ENCODE measurements at places on chromosomes 2 and 18. TPM values are rescaled to one million over a fixed set of nuclear protein-coding genes. Genes with fewer than 3 reads are reported as not detected.
A peak's percentile ranks its signal among the peaks of the same experiment; 100 is the strongest.

- DNase-seq, result no peak
These were observed 43.5 kb downstream of the RRM2 start for GRCh38 chr2:10165861-10166675.

DNA sequence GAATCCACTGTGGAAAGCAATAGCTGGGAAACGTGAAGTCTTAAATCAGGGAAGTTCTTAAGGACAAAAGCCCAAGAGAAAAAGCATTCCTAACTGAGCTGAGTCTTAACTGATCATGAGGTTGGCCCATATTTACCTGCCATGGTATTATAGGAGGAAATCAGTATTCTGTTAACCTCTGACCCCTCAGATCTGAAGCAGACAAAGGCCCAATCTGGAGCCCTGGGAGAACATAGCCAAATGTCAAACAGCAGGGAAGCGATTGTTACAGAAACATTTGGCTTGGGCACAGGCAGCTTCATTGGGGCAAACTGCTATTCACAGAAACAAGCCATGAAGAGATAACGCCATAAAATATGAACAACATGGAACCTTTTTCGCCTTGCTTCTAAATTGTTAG is 18.8 kb downstream of the EPHA4 start:
- DNase-seq, result no peak

DNA sequence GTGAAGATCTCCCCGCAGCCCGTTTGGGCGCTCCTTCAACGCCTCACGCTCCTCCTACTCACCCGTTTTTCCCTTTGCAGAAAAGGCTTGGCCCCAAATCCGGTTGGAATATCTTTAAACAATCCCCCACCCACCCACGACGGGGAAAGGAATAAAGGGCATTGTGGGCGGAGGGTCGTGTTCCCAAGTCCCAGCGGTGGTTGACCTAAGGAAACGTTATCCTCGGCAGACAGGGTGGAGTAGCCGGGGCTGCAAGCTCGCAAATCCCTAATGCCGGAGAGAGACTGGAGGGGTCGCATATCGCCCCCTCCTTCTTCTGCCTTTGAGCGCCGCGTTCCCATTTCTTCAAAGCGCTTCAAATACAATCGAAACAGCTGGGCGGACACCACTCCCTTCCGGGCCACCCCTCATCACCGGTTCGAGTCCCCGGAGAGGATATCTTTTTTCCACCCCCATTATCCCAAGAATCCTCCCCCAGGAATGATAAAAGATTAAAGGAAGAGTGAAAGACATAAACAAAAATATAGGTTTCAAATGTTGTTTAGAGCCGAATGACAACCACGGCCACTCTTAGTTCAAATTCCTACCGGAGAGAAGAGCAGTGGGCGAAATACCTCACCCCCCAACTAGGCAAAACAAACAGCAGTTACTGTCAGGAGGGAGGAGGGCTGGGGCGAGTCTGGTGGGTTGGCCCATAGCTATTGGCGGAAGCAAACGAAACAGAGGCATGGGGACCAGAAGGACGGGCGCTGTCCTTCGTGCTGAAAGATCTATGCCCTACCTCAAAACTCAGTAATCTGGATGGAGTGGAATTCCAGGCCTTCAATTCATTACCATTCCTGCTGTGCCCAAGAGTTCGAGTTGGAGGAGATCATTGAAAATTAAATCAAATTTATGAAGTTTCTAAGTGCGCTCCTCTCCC is 2.8 kb upstream of the GAD1 start:
- DNase-seq, result peak; percentile 94

DNA sequence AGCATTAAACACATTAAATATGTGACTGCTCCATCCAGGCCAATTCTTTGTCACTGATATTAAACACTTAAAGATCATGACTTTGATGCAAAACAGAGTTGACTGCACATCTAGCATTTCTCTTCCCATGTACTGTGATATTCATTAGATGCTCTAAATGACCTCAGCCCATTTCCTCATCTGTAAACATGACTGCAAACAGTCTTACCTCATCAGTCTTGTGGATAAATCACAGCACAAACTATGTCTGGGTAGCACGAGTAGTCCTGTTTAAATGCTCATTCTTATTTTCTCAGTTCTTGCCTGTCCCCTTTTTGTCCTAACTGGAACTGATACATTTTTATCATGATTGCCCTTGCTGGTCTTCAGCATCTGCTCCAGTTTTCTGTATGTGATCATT is 1974.8 kb upstream of the LRRTM1 start:
- no peak for DNase-seq

DNA sequence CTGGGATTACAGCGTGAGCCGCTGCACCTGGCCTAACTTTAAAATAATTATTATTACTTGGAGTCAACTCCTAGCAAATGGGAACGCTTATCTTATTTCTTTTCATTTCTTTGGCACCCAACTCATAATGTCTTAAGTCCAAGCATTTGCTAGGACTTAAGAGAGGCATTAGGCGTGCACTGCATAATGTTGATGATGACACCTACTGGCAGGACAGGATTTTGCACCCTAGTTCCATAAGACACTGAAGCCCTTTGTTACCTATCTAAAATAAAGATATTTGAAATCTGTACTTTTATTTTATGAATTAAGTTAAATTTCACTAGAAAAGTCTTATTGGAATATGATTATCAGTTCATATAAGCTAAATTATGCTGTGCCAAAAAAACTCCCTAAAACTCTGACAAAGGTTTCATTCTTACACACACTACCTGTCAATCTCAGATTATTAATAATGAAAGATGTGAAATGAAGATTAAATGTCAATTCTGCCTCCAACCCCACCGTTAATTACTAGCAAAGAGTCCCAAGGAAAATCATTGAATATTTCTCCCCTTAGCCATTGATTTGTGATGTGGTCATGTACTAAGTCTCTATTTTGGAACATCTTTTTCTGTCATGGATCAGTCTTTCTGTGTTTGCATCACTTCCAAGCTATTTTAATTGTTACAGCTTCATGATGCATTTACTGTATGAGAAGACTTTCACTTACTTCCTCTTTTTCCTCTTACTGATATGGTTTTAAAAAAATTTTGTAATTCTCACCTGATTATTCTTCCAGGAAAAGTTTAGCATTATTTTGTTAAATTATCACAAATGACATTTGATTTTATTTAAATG is 12.7 kb upstream of the CDH2 start:
- no peak for DNase-seq

GRCh38 chr2:166180951-166181812 is 53.4 kb upstream of the SCN1A start:
- peak; percentile 56 for DNase-seq

DNA sequence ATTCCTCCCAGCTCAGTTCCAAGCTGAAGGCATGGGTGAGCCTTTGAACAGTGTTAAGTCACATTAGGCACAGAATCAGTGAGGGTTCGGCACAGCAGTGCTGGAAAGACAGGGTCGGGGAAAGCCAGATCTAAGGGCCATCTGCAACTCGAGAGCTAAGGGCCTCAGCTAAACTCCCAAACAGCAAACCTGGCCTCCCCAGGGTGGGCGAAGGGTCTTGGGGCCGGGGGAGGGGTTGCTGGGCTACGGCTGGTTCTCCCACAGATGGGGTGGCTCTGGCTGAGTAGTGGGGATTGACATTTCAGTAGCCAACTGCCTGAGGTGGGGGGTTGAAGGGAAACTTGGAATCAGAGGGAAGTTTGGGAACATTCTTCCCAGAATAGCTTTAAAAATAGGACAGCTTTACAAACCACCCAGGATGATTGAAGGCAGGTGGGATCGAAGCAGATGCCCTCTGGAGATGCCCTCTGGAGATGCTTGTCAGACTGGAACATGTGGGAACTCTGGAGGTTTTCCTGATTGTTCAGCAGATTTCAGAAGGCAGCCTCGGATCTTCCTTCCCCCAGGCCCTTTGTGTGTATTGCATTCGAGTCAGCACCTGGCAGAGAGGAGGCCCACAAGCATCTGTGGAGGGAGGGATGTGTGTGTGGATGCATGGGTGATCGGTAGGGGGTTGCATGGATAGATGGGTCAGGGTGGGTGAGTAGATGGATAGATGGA is 156.4 kb downstream of the SMAD7 start:
- DNase-seq, result no peak

- DNase-seq, result no peak
These were observed 67.6 kb upstream of the ERBB4 start for GRCh38 chr2:212606232-212606631.

DNA sequence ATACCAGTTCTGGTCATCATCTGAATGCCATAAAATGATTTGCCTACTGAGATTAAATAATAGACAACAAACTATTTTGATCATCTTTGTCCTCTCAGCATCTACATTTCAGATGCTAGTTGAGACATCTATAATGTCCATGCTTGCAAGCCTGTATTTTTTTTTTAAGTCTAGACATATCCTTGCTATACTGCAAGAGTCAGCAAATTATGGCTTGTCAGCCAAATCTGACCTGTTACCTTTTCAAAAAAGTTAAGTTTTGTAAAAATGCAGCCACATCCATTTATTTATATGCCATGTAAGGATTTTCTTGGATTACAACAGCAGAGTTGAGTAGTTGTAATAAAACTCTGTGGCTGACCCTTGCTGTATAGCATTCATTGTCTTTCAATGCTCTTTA is 1355.7 kb upstream of the FAM98A start:
- DNase-seq, result no peak

DNA sequence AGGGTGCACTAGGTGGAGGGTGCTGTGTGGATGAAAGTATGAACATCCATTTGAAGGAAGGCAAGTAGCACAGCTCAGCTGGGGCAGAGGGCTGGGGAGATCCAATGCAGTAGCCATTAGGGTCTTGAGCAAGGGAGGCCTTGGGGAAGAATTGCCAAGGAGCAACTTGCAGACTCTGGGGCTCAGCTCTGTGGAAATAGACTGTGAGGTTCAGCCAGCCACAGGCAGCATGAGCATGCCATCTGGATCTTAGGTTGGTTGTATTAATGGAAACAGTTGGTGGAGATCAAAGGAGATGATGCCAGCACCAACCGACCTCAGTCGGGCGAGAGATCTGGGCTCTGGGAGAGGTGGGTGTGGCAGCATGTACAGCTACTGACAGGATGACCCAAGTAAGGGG is 5.6 kb downstream of the ZAP70 start:
- DNase-seq, result no peak

DNA sequence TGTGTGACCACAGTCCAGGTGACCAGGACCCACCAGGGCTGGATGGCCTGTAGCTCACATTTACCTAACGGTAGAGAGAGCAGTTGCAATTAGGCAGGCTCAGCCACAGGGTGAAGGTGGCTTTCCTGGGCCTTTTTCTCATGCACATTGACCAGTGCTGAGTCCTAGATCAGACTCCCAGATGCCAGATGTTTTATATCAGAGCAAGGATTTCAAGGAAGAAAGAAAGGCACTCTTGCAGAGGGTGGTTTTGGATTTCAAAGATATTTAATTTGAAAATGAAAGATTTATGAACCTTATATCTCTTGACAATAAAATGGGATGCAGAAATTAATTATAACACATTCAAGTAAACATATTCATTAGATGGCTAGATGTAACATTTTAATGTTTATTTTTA is 694.2 kb upstream of the GYPC start:
- DNase-seq, result no peak

DNA sequence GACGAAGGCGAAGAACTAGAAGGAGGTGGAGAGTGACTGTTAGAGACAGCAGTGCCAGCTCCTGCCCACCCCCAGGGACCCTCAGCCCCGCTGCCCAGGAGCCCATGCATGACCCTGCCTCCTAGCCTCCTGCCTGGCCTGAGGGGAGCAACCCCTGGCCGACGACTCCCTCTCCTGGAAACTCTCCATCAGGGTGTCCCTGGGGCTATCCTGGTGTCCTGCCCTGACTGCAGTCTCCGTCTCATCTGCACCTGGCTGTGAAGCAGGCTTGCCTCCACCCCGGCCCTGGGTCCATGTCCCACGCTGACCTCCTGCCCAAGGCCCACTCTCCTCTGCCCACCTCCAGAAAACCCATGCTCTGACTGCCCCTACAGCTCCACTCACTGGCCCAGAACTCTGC is 120.2 kb downstream of the RPIA start:
- no peak for DNase-seq

DNA sequence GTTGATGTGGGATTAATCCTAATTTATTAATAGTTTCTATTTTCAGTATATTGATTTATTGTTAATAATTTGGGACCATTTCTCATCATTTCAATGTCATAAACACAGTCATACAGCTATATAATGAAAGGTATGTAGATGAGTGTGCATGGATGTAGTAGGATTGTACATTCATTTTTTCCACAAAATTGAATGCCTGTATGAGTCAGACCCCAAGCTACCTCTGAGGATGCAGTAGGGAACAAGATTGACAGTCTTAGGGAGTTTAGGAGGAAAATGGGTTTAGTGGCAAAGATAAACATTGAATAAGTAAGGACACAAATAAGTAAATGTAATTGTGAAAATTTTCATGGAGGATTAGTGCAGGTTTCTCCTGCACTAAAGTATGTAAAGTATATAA is 14.1 kb upstream of the TMEFF2 start:
- no peak for DNase-seq

GRCh38 chr2:17401096-17401495 is 117.1 kb downstream of the RAD51AP2 start:
- DNase-seq, result no peak

- DNase-seq, result no peak
These were observed 166.7 kb upstream of the ZEB2 start for GRCh38 chr2:144686518-144687215.

DNA sequence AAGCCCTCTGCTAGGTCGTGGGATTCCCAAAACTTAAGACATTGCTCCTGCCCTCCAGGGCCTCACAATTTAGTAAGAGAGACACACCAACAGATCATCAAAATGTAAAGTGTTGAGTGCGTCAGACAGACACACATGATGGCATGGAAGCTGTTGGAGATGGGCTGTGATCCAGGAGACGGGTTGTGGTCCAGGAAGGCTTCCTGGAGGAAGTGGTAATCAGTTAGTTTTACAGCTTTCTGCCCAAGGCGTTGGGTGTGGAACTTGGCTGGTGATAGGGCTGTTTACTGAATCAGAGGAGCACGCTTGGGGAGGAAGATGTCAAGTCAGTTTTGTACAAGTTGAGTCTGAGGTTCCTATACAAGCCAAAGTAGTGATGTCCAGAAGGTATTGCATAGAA is 24.0 kb upstream of the GLI2 start:
- DNase-seq, result no peak

DNA sequence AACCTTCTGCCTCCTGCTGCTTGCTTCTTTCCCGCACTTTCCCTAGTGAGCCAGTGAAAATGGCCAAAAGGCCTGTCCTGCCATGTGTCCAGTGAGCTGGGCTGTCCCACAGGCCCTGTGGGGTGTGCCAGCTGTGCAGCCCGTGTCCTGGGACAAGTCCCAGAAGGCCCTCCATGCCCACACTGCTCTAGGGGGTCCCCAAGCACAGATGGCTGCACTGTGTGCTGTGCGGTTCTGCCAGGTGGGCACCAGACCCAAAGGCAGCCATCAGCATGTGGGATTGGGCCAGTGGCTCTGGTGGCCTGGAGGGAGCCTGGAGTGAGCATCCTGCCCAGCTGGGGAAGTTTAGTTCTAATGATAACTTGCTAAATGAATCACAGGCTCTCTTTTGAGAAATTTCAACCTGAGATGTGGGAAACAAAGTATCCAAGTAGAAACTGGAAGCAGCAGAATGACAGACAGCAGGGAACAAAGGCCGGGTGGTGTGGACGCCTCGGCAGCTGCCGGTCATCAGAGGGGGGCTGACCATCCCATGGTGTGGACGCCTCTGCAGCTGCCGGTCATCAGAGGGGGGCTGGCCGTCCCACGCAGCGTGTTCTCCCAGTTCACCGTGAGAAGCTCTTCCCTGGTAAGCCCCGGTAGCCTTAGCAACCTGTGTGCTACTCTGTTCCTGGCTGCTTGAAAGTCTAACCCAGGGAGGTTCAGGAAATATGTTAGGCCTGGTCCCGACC is 9.9 kb upstream of the CNDP2 start:
- peak; percentile 35 for DNase-seq

The APOB gene
- polyA plus RNA-seq, result 0.11 TPM

The IL1RL2 gene
- polyA plus RNA-seq, result 1.8 TPM

The GNLY gene
- 8.1 TPM for polyA plus RNA-seq

The MYO1B gene
- 24.5 TPM for polyA plus RNA-seq

The UGT1A3 gene
- 0.47 TPM for polyA plus RNA-seq

The PLGLB2 gene
- polyA plus RNA-seq, result 1.3 TPM

The ACTG2 gene
- 6.6 TPM for polyA plus RNA-seq
